ENCODE measurements at places on chromosomes 5 and 9.

GRCh38 chr5:132497488-132497997, 7.0 kb upstream of the IRF1 start:
- peak; percentile 95 for DNase-seq

- DNase-seq: no peak
Observed at GRCh38 chr5:151461312-151461711, 13.9 kb downstream of the SLC36A1 start.

- no peak for DNase-seq
Observed at GRCh38 chr9:36119476-36119875, 17.1 kb upstream of the GLIPR2 start.

DNA sequence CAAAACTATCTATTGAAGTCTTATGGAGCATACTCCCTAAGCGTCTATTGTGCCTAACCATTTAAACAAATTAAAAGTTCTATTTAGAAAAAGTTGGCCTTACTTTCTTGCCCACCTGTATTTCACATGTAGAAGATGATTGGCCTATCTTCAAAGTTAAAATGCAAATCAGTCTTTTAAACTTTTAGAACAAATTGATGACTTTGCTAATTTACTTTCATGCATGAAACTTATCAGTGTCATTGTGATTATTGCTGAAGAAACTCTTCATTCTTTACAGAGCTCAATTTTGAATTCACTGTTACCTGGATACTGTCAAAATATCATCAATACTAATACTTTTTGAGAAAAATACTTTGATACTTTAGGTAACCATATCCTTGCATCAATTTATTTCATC, 216.1 kb downstream of the COX7C start:
- DNase-seq: no peak

- no peak for DNase-seq
Observed at GRCh38 chr9:73011956-73012355, 59.1 kb upstream of the ALDH1A1 start.
